Fibroblast of skin of abdomen (primary cell): ENCODE measurements at places on chromosomes 6 and 20.

DNA sequence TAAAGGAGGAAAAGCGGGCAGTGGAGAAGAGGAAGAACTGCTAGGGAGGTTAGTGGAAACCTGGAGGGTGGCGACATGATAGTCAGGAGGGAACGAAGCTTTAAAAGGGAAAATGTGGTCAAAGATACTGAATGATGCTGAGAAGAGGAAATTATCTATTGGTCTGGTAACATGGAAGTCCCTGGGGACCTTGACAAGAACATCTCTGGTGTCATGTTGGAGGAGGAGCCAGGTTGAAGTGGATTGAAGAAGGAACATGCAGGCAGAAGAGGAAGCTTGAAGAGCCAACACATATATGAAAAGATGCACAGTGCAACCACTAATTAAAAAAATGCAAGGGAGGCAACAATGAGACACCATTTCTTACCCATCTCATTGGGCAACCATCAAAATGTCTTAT is 251.9 kb upstream of the RNF24 start:
- DNase-seq, result no peak

GRCh38 chr6:42086046-42087035 is 36.0 kb downstream of the TAF8 start:
- DNase-seq, result no peak

GRCh38 chr20:43383026-43383795 is 74.5 kb upstream of the SRSF6 start:
- peak; percentile 45 for DNase-seq

DNA sequence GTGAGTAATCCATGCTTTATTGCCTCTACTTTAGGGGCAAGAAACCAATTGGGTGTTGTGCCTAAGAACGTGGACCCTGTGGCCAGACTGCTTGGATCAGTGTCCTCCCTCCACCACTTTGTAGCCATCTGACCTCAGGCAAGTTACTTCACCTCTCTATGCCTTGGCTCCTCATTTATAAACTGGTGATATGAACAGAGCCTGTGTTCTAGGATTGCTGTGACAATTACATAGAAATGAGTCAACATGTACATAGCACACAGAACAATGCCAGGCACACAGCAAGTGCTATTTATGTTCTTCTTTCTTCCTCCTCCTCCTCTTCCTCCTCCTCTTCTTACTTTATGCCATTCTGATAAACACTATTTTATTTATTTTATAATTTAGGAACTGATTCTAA is 339.4 kb downstream of the CD83 start:
- DNase-seq, result no peak

GRCh38 chr6:122393351-122393896 is 6.0 kb upstream of the HSF2 start:
- no peak for DNase-seq
